ENCODE measurements at places on chromosomes 5 and 9.

GRCh38 chr5:80146046-80146445 is 109.8 kb downstream of the SERINC5 start:
- no peak for DNase-seq

GRCh38 chr9:82196622-82197441 is 208.3 kb downstream of the SPATA31D1 start:
- DNase-seq = no peak

GRCh38 chr9:134360180-134360759 is 34.0 kb downstream of the RXRA start:
- no peak for DNase-seq

- DNase-seq = no peak
These were observed 14.7 kb downstream of the DNAJC25 start for GRCh38 chr9:111645806-111646205.

DNA sequence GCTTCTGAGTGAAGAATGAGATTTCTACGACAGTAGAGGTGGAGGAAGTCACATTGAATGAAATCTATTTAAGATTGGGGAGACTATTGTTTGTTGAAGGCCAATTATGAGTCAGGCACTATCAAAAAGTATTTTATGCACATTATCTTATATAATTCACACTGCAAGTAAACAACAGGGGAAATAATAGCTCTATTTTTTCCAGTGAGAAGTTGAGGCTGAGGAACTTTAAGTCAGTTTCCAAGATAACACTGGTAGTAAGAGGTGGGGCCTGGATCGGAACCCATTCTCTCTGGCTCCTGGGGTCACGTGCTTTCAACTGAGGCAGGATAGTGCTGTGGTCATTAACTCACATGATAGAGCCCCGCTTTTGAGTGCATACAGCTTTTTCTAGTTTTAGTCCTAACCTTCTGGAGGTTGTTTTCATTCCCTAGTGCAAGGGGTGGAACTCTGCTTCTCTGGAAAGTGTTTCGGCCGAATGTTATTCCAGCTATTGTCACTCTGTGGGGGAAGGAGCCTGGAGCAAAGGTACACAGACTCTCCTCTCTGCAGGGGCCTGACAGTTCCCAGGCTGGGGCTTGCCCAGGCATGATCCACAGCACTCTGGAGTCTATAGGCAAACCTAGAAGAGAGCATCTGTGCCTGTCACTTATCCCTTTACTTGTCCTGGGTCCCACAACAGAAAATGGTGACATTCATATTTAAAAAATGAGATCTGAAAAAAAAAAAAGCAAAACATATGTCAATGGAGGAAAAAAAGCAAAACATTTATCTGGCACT is 352.4 kb upstream of the ACTBL2 start:
- no peak for DNase-seq

GRCh38 chr9:840343-840742 is 1.2 kb upstream of the DMRT1 start:
- DNase-seq = no peak

- no peak for DNase-seq
These were observed 90.7 kb upstream of the NR3C1 start for GRCh38 chr5:143494162-143494561.

GRCh38 chr5:7916171-7916804 is 47.3 kb downstream of the MTRR start:
- no peak for DNase-seq

- DNase-seq = no peak
These were observed 94.1 kb downstream of the PLCXD3 start for GRCh38 chr5:41416336-41416735.

DNA sequence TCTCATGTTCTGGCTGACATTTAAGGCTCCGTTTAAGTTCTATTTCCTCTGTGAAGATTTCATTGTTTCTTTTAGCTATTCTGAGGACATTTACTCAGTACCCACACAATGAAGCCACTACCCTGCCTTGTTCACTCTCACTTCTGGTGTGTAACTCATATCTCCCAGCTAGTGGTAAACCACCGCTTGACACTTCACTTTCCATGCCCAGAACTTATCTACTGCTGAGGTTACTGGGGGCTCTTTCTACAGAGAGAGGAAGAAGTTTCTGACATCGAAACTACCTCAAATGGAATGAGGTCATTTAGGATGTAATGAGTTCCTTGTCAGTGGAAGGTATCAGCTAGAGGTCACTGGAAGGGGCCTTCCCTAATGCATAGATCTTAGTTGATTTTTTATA is 501.5 kb downstream of the DMAC1 start:
- no peak for DNase-seq

- DNase-seq = no peak
These were observed 260.4 kb downstream of the MLLT3 start for GRCh38 chr9:20361656-20362570.

DNA sequence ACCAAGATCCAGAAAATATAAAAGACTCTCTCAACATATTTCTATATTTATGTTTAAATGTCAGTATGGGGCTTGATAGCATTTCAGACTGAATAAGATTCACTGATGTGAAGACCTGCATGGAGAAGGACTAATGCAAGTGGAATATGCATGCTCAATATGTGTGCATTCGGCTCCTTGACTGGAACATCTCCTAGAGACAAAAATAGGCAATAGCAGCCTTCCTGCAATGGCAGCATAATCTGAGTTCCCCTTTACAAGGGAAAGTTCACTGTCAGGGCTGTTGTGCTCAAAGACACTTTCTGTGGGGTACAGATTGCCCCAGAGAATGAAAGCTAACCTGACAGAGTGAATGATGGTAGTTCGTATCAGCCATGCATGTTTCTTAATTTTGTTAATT is 42.4 kb downstream of the STARD4 start:
- DNase-seq = no peak

DNA sequence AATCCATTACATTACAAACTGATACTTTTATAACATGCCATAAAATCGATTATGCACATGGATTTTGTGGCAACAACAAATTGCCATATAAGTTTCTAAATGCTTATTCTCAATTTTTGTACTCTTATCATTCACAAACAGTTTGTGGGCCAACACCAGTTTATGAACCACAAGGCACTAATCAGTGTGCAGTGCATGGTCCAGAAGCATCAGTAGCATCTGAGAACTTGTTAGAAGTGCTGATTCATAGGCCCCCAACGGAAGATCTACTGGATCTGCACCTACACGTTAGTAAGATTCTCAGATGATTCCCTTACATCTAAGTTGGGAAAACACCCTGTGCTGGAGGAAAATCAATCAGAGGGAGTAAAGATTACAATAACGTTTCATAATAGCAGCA is 242.8 kb downstream of the TRPM3 start:
- DNase-seq = no peak

- no peak for DNase-seq
These were observed 1059.1 kb upstream of the DMAC1 start for GRCh38 chr9:8858596-8859161.

DNA sequence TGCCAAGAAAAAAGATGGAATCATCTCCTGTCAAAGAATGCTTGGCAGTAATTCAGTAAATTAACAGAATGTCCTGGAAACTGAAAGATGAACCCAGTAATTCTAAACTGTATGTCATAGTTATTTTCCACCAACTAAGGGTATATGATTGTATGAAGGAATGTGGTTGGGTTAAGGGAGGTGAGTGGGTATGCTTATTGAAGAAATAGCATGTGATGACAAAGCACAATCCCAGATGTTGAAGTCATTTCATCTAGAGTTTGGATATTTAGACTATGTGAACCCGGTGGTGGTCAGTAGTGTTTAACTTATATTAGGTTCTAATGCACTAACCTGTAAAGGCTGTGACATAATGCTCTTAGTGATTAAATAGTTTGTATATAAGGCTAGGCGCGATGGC is 87.3 kb downstream of the CDKN2A start:
- DNase-seq = no peak

DNA sequence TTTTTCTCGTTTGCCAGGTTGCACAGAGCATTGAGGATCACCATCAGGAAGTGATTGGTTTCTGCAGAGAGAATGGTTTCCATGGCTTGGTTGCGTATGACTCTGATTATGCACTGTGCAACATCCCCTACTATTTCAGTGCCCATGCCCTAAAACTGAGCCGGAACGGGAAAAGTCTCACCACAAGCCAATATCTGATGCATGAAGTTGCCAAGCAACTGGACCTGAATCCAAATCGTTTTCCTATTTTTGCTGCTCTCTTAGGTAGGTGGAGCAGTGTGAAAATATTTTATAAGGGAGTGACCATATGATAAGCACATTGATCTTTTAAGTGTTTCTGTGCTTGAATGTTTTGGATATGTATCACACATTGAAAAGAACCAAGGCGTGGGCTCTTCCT is 17.7 kb upstream of the FAM120AOS start:
- DNase-seq = no peak

DNA sequence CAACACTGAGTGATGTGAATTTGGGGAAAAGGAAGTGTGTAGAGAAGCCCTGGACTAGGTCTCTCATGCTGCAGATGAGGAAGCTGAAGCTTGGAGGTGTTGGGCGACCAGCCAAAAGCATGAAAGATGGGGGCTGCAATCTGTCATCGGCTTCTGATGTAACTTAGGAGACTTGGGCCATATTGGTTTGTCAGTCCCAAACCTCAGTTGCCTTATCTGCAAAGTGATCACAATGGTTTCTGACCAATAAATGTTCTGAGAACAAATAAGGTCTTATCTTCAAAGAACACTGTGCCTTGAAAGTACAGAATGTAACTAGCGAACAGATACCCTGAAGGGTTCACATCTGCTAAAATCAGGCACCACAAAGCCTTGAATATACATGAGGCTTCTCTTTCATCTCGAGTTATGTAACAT is 198.4 kb upstream of the NR3C1 start:
- DNase-seq = no peak

GRCh38 chr5:136027311-136027710 is 1.5 kb upstream of the TGFBI start:
- DNase-seq = no peak

DNA sequence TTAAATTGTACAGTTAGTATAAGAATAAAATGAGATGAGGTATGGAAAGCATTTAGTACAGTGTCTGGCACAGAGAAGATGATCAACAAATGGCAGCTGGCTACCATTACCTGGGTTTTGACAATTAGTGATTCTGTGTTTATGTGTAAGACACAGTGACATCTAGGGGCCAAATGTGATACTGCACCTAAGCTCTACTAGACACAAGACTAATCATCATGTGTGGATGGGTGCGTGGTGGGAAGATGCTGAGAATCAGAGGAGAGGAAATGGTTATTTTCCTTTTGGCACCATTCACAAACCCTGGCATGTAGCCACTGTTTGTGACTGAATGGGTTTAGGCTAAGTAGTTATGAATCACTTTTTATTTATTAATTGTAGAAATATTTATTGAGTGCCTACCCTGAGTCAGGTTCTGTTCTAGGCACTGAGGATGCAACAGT is 109.8 kb upstream of the TBC1D2 start:
- no peak for DNase-seq

- DNase-seq = no peak
These were observed 218.4 kb downstream of the MED10 start for GRCh38 chr5:6159832-6160430.

- no peak for DNase-seq
These were observed 487.2 kb downstream of the SEMA5A start for GRCh38 chr5:9058666-9059065.

GRCh38 chr5:14756478-14756877 is 92.0 kb downstream of the OTULIN start:
- DNase-seq = no peak

DNA sequence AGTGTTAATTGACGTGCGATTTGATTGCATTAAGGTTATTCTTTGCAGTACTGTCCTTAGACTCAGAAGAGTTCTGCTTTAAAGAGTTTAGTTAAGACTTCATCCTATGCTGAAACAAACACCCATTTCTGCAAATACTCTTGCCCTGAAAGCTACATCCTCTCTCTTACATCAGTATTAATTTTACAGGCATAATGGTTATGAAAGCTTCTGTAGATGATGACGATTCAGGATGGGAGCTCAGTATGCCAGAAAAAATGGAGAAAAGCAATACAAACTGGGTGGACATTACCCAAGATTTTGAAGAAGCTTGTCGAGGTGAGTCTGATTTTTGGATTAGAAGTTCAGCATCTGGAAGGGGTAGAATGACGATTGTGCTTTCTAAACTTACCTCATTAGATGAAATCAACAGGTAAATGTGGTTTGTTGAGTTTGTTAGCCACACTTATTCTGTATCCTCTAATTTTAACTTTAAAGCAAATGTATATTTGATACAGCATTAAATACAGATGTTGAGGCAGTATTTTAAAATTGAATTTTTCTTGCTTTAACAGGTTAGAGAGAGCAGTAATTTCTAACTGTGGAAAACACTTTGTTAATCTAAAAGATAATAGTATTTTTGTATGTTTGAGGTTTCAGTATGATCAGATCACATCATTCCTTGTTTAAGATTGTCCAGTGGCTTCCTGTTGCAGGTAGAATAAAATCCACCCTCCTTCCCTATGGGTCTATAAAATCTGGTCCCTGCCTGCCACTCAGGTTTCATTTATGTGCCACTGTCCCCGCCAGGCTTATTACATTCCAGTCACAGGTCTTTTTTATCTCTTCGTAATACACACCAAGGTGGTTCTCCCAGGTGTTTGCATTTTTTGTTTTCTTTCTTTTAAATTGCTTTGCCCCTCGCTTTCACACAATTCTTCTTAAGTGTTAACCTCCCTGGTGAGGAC is 1.3 kb downstream of the NAA35 start:
- no peak for DNase-seq

DNA sequence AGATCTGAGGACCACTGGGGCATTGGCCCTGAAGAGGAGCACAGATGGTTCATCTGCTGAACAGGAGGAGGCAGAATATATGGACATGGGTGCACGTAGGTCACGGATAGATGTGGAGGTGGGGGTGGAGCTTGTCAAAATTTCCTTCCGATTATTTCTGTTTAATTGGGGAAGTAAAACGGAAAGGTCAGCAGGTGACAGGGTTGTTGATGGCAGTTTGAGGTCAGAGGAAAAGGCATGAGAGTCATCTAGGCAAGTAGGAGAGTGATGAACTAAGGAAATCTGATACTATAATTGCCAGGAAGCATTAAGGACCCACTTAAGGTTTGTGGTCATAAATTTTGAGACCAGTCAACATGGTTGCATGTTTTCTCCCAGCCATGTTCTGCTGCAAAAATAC is 8.4 kb upstream of the FAM81B start:
- DNase-seq = no peak

DNA sequence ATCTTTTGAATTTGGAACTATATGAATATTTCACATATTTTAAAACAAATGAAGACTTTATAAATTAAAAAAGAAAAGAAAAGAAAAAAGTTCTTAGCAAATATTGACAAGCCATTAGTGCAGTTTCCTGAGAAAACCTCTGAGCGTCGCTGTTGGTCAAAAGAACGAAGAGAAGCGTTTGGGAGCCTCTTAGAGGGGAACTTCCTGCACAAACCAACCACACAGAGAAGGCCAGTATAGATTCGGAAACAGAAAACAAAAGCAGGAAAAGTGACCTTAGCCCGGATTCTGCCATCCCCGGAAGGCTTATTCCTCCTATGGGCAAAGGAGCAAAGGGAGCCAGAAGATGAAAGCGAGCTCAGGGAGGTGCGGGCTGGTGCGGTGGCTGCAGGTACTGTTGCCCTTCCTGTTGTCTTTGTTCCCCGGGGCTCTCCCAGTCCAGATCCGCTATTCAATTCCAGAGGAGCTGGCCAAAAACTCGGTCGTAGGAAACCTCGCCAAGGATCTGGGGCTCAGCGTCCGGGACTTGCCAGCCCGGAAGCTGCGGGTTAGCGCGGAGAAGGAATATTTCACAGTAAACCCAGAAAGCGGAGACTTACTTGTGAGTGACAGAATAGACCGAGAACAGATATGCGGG is at the start of gene PCDHGB2:
Gene PCDHGB2, plus strand, starts transcription at position 205 of the 637 bp plus-strand sequence. Its CDS starts 142 bp downstream, at position 347.
- DNase-seq = no peak
